ENCODE measurements at places on chromosomes 3 and 15.

GRCh38 chr15:80199366-80199765 lies 46.6 kb downstream of the FAH start:
- DNase-seq, result no peak

GRCh38 chr3:192307631-192308030 lies 419.7 kb downstream of the FGF12 start:
- no peak for DNase-seq

- no peak for DNase-seq
Measured at GRCh38 chr3:191301782-191302411, 27.3 kb upstream of the CCDC50 start.

GRCh38 chr3:192364316-192364715 lies 363.0 kb downstream of the FGF12 start:
- DNase-seq, result no peak

DNA sequence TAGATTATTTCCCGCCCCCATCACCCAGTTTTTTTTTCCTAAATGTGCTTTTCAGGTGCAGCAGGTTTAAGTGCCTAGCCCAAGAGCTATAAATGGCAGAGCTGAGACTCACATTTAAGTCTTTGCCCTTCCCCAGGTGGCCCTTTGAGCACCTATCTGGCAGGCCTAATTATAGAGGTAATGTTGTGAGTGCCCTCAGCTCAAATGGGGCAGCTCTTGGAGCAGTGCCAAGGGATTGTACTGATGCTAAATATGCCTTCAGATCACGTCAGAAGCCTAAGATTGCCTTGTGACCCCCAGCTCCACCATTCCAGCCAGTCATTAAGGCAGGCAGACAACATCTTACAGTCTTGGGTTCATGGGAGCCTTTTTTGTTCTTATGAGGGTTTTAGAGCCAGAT lies 159.5 kb downstream of the RPLP1 start:
- DNase-seq, result no peak

- no peak for DNase-seq
Measured at GRCh38 chr15:99492716-99493115, 73.1 kb upstream of the MEF2A start.

- no peak for DNase-seq
Measured at GRCh38 chr3:79047581-79047980, 720.2 kb downstream of the ROBO1 start.

GRCh38 chr3:131917006-131917405 lies 117.8 kb downstream of the CPNE4 start:
- no peak for DNase-seq

- no peak for DNase-seq
Measured at GRCh38 chr15:96598514-96598913, 268.0 kb downstream of the NR2F2 start.

GRCh38 chr15:94306700-94307650 lies 75.6 kb downstream of the MCTP2 start:
- no peak for DNase-seq

DNA sequence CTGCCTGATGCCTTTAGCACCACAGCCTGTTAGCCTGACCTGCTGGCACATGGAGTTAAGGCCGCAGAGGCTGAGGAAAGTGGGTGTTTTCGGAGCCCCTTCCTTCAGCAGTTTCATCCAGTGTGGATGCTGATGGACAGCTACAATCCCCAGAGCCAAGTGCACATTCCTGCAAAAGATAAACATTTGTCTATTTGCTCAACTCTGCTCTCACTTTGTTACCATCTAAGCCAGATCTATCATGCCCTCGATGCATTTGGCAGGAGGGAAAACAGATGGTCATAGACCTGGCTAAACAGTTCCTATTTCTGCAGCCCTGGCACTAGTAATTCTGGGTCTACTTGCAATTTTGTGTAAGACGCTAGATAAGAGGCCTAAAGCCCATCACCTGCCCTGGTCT lies 312.9 kb upstream of the RASGRP1 start:
- no peak for DNase-seq

DNA sequence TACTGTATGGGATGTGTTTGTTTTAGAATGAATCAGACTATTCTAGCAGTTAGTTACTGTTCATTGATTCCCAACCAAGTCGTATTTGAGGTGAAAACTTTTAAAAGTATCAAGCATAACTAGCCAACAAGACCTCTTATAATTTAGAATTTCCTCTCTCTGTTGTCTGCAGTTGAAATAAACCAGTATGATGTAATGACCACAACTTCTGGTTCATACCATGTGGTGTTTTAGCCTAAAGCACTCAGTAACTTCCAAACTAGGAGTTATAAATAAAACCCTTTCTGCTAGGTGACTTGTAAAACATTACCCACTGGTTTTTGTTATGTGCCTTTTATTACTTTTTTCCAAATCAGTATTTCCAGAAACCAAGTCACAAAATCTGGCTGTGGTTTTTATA lies 19.8 kb upstream of the P2RY12 start:
- DNase-seq, result no peak

GRCh38 chr15:84832448-84833040 lies 15.4 kb downstream of the ALPK3 start:
- DNase-seq, result no peak

DNA sequence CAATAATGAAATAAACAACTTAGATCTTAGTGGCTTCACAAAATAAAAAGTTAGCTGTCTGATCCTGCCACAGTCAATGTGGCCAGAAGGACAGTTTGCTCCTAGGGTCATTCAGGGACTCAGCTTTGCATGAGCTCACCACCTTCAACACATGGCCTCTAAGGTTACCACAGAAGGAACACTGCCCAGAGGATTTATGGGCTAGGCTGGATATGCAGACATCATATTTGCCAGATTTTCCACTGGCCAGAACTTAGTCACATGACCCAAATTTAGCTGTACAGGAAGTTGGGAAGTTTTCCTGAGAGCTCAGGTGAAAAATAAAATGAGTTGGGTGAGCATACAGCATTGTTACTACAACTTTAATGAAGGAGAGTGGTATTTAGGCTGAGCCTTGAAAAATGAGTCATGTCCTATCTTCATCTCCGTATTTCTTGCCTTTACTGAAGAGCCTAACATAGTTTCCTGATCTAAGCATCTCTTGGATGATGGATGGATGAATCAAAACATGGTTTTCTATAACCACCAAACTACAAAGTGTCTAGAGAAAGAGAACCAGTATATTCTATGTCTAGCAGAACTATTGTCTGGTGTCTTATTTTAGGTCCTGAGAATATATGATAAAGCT lies 54.9 kb upstream of the TMEM108 start:
- no peak for DNase-seq

GRCh38 chr3:107402214-107402613 lies 25.0 kb downstream of the CCDC54 start:
- no peak for DNase-seq

DNA sequence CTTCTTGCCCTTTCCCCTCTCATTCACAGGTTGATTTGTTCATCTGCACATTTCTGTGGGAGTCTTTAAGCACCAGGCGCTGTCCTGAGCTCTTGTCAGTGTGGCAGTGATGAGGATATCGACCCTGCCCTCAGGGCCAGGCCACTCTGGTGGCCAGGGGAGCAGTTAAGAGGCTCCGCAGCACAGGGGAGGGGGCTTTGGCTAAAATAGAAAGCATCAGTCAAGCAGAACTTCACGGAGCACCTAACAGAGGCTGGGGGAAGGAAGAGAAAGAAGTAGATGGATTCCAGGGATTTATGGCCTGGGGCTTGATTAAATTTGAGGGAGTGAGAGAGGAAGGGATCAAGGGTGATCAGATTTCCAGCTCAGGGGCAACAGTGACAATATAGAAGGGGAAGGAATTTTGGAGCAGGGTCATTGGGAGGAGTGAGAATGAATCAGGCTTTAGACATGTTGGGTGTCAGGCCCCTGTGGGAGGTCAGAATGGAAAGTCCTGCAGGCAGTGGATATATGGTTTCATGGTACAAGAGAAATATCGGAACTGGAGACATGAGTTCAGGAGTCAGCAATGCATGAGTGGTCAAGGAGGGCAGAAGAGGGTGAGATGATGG lies 73.0 kb upstream of the GLCE start:
- DNase-seq, result no peak

DNA sequence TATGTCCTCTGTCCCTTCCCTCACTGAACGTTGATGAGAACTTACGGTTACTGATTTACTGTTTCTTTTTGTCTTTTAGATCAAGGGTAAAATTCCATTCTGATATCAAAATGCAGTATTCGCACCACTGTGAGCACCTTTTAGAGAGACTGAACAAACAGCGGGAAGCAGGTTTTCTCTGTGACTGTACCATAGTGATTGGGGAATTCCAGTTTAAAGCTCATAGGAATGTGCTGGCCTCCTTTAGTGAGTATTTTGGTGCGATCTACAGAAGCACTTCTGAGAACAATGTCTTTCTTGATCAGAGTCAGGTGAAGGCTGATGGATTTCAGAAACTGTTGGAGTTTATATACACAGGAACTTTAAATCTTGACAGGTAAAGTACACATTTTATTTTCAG lies 990 bp downstream of the MYNN start:
- DNase-seq, result no peak

- DNase-seq, result no peak
Measured at GRCh38 chr3:105700575-105700974, 168.2 kb downstream of the CBLB start.

DNA sequence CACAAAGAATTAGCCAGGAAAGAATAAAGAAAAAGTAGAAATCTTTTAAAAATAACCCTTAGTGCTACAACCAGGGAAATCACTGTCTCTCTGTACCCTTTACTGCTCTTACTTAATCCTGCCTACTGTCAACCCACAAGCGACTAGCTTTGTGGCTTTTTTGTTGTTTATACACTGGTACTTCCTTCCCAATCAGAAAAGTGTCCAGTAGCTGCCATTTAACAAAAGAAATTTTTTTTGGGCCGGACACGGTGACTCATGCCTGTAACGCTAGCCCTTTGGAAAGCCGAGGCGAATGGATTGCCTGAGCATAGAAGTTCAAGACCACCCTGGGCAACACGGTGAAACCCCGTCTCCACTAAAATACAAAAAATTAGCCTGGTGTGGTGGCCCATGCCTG lies 13.8 kb upstream of the FAM219B start:
- no peak for DNase-seq

GRCh38 chr3:126129398-126129891 lies 45.5 kb upstream of the SLC41A3 start:
- DNase-seq, result no peak

GRCh38 chr3:195999896-196000295 lies 82.0 kb downstream of the TFRC start:
- no peak for DNase-seq

DNA sequence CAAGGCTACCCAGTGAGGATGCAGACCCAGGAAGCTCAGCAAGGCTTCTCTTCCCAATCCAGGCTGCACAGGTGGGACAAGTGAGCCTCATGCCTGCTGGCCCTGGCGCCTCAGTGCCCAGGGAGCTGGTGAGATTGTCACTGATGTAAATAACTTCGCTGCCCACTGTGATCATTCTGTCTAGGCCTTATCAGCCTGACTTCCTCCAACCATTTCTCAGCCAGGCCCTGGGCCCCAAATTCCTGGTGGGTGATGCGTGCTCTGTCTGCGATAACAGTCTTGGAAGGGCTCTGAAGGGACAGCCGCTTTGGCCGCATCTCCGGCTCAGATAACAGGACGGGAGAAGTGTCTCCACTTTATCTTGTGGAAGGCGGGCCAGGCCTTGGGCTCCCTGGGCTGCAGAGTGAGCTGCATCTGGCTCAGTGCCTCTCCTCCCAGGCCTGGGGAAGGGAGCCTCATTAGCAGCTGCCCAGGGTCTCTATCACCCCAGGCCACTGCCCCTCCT lies 2.2 kb upstream of the FBLN2 start:
- no peak for DNase-seq

DNA sequence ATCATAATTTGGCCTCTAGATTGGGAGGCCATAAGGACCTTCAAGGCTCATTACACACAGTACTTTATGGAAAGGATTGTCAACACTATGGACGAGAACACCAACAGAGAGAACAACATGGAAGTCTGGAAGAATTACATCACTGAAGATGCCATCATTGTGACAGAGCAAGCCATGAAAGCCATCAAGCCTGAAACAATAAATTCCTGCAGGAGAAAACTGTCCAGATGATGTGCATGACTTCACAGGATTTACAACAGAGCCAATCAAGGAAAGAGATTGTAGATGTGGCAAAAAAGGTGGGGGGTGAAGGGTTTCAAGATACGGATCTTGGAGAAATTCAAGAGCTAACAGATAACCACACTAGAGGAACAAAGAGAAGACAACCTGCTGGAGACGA lies 15.9 kb downstream of the IL17RB start:
- no peak for DNase-seq

- DNase-seq, result no peak
Measured at GRCh38 chr3:15646851-15647511, 45.4 kb downstream of the BTD start.

DNA sequence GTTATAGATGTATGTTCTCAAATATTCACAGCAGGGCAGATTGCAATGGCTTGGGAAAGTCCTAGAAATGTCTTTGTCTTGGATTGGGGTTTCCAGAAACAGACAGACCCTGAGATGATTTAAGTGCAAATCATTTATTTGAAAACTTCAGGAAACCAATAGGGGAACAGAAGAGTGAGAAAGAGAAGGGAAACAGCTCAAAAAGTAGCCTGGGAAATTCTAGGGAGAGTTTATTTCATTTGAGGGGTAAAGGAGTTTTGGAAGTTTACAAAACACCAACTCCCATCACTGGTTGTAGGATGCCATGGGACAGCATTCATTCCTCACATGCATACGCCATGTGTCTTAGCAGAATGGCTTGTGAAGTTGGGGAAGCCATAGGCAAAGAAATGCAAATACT lies 32.3 kb upstream of the PTX3 start:
- no peak for DNase-seq

GRCh38 chr3:188620752-188621151 lies 466.8 kb downstream of the LPP start:
- no peak for DNase-seq

DNA sequence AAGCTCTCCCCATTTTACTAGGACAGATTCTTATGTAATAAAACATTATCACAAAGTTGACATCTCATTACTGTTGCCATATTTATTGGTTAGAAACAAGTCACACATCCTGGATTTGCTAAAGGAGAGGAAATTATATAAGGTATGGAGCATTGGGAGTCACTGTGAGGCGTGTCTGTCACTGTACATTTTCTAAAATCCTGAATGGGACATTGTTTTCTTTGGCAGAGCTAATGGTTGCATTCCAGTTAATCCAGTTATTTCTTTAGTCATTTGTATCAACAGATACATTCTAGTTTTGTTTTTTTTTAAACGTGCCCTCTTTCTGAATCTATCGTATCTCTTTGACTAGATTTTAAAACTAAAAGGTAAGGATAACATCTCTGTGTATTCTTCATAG lies 70.2 kb upstream of the MITF start:
- no peak for DNase-seq

DNA sequence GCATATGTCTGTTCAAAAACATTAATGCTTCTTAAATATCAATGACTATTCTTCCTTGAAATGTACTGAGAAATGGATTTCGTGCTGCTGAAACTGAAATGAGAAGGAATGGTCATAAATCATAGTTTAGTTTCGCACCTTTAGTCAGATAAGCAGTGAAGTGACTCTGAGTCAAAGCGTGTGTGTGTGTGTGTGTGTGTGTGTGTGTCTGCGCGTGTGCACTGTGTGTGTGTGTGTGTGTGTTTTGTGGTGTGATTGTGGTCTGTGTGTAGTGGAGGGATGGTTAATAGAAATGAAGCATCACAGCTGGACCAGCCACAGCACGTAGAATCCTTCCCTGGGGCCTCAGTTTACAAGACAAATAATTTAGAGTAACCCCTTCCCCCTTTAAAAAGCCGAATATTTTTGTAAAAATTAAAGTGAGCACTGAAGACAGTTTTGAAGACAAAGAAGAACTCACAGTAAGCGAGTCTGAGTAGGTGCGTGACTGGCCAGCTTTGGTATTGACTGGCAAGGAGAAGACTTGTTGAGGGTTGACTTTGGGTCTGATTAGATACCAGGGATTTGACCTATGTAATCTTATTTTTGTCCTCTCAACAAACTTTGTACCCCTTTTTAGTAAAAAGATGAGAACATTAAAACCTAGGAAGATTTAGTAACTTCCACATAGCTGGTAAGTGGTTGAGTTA lies 202.0 kb upstream of the IL12A start:
- DNase-seq, result no peak

All from iPS-NIHi11 (cell line).